SJSA1 (cell line): ENCODE measurements at places on chromosomes 12 and 14. TPM values are rescaled to one million over a fixed set of nuclear protein-coding genes. Genes with fewer than 3 reads are reported as not detected.

Gene ZNF385A
- total RNA-seq = 0.31 and 0.42 TPM in 2 replicates

GRCh38 chr14:105146181-105146975, 22.2 kb downstream of the JAG2 start:
- no peak for DNase-seq

DNA sequence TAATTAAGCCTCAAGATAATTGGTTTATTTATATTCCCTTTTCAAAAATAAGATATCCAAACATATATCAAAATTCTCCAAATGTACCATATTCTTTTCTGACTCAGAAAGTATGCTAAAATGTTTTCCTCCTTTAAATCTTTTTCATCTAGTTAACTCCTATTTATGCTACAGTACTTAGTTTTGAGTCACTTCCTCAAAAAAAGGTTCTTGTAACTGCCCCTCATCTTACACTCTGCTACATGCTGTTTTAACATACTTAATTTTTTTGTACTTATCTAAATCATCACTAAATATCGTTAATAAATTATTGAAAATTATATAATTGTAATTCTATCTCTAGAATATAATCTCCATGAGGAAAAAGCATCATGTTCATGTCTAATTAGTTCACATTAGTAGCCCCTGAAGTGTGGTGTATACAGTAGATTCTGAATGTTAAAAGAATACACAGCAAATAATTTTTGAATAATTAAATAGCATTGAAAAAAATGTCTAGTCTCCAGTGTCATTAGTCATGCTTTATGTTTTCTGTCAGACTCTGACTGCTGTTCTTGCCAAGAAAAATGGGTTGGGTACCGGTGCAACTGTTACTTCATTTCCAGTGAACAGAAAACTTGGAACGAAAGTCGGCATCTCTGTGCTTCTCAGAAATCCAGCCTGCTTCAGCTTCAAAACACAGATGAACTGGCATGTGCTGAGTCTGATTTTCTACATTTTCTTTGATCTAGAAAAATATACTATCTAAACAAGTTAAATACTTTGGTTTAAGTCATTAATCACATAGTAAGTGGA, 3.5 kb downstream of the KLRD1 start:
- DNase-seq = no peak

DNA sequence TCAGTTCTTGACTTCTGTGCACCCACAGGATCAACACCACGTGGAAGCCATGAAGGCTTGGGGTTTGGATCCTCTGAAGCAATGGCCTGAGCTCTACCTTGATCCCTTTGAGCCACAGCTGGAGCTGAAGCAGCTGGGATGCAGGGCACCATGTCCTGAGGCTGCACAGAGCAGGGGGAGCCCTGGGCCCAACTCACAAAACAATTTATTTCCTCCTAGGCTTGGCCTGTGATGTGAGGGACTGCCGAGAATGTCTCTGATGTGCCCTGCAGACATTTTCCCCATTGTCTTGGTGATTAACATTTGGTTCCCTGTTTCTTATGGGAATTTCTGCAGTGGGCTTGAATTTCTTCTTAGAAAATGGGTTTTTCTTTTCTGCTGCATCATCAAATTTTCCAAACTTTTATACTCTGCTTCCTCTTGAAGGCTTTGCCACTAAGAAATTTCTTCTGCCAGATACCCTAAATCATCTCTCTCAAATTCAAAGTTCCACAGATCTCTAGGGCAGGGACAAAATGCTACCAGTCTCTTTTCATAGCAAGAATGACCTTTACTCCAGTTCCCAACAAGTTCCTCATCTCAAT, 288.2 kb downstream of the CCDC59 start:
- DNase-seq = no peak

- peak; percentile 76 for DNase-seq
Observed at GRCh38 chr14:94601884-94602391, 10.3 kb upstream of the SERPINA3 start.

- no peak for DNase-seq
Observed at GRCh38 chr14:89139404-89140247, 277.4 kb downstream of the FOXN3 start.

GRCh38 chr12:108690542-108691174, 40.7 kb downstream of the CORO1C start:
- no peak for DNase-seq
